ENCODE measurements at places on chromosomes 1 and 21. TPM values are rescaled to one million over a fixed set of nuclear protein-coding genes. Genes with fewer than 3 reads are reported as not detected.

GRCh38 chr1:52432807-52433206 lies 28.4 kb downstream of the PRPF38A start:
- peaks cover 8% of the 10 kb centered on the region for H3K36me3 ChIP-seq
- no peaks in the 10 kb centered on the region for H3K27me3 ChIP-seq
- H3K27ac ChIP-seq: no peak overlapping the region
- no peak overlapping the region for H3K4me3 ChIP-seq
- H3K4me1 ChIP-seq: no peaks in the 10 kb centered on the region

DNA sequence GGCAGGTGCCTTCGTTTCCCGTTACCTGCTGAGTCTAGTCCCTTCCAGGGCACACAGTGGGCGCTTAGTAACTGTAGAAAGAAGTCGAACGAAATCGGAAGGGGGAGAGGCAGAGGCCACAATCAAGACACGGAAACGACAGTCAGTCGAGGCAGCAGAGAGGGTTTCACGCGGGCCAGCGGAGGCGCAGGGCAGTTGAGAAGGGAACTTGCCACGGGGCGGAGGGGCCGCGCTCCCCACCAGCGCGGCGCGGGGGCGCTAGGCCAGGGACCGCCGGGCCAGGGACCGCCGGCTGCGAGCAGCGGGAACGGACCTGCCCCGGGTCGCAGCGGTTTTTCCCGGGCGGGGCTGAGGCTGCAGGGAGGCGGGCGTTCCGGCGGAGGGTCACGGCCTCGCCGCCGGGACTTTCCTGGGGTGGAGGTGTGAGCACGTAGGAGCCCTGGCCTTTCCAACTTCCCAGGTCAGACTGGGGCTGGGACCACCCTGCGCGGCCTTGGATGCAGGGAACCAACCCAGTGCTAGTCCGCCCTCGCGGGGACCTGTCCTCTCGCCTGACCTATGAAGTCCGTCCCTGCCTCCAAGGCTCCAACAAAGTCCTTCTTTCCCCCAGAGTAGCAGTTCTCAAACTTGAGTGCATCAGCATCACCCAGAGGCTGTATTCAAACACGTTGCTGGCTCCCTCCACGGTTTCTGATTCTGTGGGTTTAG lies 150.1 kb upstream of the FGGY start:
- H3K4me3 ChIP-seq: peak overlapping the region; percentile 71
- no peaks in the 10 kb centered on the region for H3K36me3 ChIP-seq
- H3K27ac ChIP-seq: peak overlapping the region; percentile 83
- no peaks in the 10 kb centered on the region for H3K27me3 ChIP-seq

DNA sequence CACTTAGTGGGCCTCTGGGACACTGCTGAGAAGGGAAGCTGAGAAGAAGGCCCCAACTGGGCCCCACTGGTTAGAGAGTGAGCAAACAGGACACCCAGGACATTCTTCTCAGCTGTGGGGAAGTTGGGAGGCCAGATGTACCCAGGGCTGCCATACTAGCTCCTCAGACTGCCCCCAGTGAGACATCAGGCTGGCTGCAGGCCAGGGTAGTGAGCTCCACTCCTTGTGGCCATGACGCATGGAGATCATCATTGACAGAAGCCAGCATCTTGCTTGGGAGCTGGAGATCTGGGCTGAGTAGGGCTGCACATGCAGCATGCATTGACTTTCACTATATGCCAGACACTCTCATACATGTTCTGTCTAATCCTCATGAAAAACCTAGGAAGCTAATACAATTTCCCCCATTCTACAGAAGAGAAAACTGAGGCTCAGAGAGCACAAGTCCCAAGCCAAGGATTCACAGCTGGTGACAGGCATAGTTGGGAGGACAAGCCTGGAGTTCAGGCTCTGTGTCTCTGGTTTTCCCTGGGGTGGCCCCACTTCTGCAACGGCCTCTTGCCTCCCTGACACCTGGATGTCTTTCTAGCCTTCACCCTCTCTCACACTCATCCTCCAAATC lies 24.1 kb upstream of the MYCL start:
- no peaks in the 10 kb centered on the region for H3K4me1 ChIP-seq
- no peak for DNase-seq
- H3K36me3 ChIP-seq: no peaks in the 10 kb centered on the region
- no peak overlapping the region for H3K4me3 ChIP-seq

DNA sequence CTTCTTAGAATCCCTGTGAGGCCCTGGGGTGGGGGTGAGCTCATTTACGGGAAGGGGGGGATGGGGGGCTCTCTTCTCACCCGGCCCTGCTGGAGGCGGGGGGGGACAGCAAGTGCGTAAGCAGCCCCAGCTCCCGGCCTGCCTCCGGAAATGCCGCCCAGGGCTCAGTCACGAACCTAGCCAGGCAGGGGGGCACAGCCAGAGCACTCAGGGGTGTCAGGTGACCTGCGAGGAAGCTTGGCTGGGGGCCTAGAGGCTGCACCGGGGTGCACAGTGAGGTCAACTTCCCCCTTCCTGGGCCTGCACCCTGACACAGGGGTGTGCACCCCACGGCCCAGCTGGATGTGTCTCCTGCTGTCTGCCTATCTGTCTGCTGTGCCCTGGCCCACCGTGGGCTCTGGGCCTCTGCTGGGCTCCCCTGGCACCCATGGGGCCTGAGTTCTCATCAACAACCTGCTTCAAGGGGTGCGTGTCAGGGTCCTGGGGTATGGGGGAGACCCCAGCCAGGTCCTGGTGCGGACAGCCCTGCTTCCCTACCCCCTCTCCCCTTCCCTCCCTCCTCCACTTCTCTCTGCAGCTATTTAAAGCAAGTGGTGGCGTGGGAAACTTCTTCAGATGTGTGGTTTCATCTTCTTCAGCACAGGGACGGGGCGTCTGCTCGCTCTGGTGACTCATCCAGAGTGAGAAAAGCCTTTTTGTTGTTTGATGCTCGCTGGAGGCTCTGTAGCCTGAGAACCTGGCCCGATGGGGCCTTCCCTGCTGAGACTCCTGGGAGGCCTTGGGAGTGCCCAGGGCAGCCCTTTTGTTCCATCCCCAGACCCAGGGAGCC lies 92.5 kb upstream of the RUNX3 start:
- H3K4me1 ChIP-seq: no peaks in the 10 kb centered on the region
- DNase-seq: peak; percentile 53
- no peaks in the 10 kb centered on the region for H3K36me3 ChIP-seq
- no peak overlapping the region for H3K27ac ChIP-seq
- H3K27me3 ChIP-seq: peaks cover 2% of the 10 kb centered on the region

- no peak overlapping the region for H3K27ac ChIP-seq
- H3K4me1 ChIP-seq: peaks cover 22% of the 10 kb centered on the region
- DNase-seq: no peak
- H3K4me3 ChIP-seq: no peak overlapping the region
- H3K36me3 ChIP-seq: peaks cover 19% of the 10 kb centered on the region
Measured at GRCh38 chr1:179866616-179867015, 11.0 kb downstream of the TOR1AIP2 start.

GRCh38 chr1:161223805-161224694 lies 622 bp upstream of the APOA2 start:
- peaks cover 5% of the 10 kb centered on the region for H3K36me3 ChIP-seq
- H3K4me3 ChIP-seq: no peak overlapping the region
- no peak overlapping the region for H3K27ac ChIP-seq
- DNase-seq: no peak
- H3K27me3 ChIP-seq: no peaks in the 10 kb centered on the region

DNA sequence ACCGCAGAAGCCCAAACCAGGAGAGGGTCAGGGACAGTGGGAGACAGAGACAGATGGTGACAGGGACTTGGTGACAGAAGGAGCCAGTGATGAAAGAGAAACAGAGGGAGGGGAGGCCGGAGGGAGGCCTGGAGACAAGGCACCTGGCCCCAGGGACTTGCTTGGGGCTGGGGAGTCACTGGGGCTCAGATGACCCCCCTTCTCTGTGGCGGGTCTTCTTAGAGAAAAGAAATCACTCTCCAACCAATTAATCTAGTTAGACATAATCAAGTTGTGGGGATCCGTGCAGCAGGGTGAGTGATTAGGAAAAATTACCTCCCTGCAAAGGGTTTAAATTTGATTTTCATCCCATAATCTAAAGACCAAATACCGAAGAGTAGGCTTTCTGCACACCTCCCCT lies 519.8 kb downstream of the PTPRU start:
- no peaks in the 10 kb centered on the region for H3K4me1 ChIP-seq
- H3K27ac ChIP-seq: no peak overlapping the region
- H3K36me3 ChIP-seq: no peaks in the 10 kb centered on the region
- no peak for DNase-seq

GRCh38 chr1:75855010-75855409 lies 58.3 kb downstream of the MSH4 start:
- no peaks in the 10 kb centered on the region for H3K36me3 ChIP-seq
- no peak for DNase-seq
- no peak overlapping the region for H3K27ac ChIP-seq

GRCh38 chr1:179137617-179138255 lies 55.9 kb downstream of the TOR3A start:
- no peaks in the 10 kb centered on the region for H3K36me3 ChIP-seq
- no peaks in the 10 kb centered on the region for H3K27me3 ChIP-seq
- no peak overlapping the region for H3K27ac ChIP-seq
- DNase-seq: peak; percentile 55
- H3K4me3 ChIP-seq: no peak overlapping the region

DNA sequence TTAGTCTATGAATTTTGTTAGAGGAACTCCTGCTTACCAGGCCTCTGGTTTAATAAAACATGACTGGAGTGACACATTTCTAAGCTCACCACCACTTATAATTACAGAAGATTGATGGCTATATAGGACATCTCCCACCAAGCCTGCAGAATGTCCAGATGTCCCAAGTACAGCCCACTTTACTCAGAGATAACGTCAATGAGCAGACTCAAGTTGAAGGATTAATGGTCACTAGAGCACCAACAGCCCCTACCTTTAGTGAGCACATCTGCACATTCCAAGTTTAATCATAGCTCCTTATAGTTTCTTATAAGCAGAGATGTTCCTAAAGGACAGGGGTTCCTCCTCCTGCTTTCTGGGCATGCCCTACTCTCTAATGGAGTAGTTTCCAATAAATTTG lies 37.4 kb upstream of the IL20 start:
- no peaks in the 10 kb centered on the region for H3K36me3 ChIP-seq
- no peaks in the 10 kb centered on the region for H3K4me1 ChIP-seq
- H3K27ac ChIP-seq: no peak overlapping the region

DNA sequence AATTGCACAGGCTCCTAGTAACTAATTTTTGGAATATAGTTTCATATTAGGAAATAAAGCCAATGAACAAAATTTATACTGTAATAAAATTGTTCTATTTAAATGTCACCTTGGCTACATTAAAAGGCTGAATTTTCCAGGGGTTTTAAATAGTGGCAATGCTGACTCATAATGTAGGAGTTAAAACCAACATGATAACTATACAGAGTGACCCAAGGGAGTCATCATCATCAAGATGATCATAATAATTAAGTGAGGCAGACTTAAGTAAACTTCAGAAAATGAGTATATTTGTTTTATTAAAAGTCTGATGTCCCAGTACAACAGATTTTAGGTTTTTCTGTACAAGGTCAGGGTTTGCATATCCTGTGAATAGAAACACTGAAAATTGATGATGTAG lies 183.4 kb downstream of the PLPPR4 start:
- DNase-seq: no peak
- no peaks in the 10 kb centered on the region for H3K27me3 ChIP-seq
- H3K27ac ChIP-seq: no peak overlapping the region
- H3K4me1 ChIP-seq: no peaks in the 10 kb centered on the region

C1orf53 gene
- 4.3 TPM for polyA plus RNA-seq

NBPF4 gene
- not detected for polyA plus RNA-seq

FCGR1A gene
- 0.25 TPM for polyA plus RNA-seq

CFHR2 gene
- polyA plus RNA-seq: not detected

TGFBR3 gene
- 6.8 TPM for polyA plus RNA-seq

LAD1 gene
- 5.4 TPM for polyA plus RNA-seq

DNASE2B gene
- 0.84 TPM for polyA plus RNA-seq

MMP23B gene
- polyA plus RNA-seq: not detected

ENAH gene
- 17.1 TPM for polyA plus RNA-seq

DYRK3 gene
- polyA plus RNA-seq: 1.0 TPM

Data from psoas muscle (tissue), 8 donors.